ENCODE measurements at places on chromosomes 16 and 17.

DNA sequence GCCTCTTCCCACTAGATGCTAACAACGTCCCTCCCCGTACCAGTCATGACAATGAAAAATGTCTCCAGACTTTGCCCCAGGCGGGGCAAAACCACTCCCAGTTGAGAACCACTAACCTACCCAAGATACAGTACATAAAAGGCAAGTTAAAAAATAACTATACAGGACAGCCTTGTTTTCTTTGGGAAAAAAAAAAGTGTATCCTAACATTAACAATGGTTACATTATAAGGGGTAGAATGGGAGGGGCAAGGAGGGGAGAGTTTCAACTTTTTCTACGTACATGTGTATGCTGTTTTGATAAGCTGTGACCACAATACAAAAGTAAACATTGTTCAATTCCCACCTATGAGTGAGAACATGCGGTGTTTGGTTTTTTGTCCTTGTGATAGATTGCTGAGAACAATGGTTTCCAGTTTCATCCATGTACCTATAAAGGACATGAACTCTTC is 94.9 kb downstream of the TOX3 start:
- DNase-seq = no peak

- no peak for DNase-seq
Observed at GRCh38 chr16:6988846-6989245, 343.8 kb upstream of the RBFOX1 start.

DNA sequence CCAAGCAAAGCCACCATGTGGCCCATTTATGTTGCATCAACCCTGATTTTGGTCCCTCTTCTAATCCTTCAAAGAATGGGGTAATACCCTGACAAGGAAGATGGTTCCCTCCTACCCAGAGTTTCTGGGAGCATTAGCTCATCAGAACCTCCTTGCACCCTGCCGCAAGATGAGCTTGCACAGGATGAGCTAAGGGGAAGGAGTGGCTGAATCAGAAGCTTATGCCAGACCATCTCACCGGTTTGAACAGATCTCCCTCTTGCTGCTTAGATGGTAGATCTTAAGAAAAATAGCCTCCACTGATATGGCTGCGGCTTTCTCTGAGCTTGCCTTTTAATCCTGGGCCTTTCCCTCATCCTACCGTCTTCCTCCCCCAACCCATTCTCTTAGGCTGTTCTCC is 175.1 kb downstream of the SOX9 start:
- DNase-seq = no peak

DNA sequence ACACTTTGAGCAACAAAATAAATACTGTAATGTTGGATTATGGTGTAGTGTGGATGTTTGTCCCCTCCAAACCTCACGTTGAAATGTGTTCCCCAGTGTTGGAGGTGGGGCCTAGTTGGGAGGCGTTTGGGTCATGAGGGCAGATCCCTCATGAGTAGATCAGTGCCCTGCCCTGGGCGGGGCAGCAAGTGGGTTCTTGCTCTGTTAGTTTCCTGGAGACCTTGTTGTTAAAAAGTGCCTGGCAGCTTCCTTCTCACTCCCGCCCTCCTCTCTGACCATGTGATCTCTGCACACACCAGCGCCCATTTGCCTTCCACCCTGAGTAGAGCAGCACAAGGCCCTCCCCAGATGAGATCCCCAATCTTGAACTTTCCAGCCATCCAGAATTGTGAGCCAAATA is 67.7 kb downstream of the MPRIP start:
- DNase-seq = no peak

- no peak for DNase-seq
Observed at GRCh38 chr17:80346498-80347275, 68.3 kb upstream of the ENDOV start.

DNA sequence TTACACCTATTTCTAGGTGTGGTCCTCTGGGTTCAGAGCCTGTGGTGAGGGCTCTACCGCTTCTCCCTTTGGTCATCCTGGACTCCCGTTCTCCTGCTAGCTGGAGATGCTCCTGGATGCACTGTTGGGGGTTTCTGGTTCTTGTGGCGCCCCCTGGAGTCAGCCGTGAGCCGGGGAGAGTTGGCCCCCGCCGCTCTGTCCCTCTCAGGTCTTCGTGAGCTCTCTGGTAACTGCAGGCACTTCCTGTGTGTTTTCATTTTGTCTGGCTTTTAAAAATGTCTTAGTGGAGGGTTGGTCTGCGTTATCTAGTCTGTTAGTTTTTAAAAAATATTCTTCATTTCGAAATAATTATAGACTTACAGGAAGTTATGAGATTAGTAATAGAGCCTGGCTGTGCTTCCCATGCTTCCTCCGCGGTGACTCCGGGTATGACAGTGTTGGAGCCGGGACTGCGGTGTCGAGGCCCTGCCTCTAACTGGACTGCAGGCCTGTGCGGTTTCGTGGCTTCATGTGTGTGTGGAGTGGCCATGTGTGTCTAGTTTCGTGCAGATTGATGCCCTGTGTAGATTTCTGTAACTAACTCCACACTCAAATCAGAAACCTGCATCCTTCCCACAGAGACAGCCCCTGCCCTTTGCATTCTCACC is 78.0 kb upstream of the ZNF750 start:
- peak; percentile 64 for DNase-seq

GRCh38 chr17:17414341-17414805 is 62.4 kb upstream of the MED9 start:
- DNase-seq = no peak

- DNase-seq = no peak
Observed at GRCh38 chr16:14539156-14539555, 90.9 kb downstream of the PARN start.

DNA sequence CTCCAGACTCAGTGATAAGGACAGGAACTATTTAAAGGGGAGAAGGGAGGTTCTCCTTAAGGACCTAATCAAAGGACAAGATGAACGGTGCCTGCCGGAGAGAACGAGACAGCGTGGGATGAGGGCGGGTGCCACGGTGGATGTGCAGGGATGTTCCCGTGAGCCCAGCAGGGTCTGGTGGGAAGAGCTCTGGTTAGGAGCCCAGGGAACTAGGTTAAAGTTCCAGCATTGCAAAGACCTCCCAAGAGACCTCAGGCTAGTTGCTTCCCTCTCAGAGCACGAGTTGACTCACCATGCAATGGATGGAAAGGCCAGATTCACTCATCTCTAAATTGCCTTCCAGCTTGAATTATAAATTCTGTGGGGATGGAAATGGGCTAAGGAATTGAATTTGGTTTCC is 14.7 kb downstream of the CCR7 start:
- no peak for DNase-seq

- no peak for DNase-seq
Observed at GRCh38 chr16:30493941-30494488, 21.5 kb downstream of the ITGAL start.

- no peak for DNase-seq
Observed at GRCh38 chr17:17511881-17512858, 16.0 kb upstream of the RASD1 start.

DNA sequence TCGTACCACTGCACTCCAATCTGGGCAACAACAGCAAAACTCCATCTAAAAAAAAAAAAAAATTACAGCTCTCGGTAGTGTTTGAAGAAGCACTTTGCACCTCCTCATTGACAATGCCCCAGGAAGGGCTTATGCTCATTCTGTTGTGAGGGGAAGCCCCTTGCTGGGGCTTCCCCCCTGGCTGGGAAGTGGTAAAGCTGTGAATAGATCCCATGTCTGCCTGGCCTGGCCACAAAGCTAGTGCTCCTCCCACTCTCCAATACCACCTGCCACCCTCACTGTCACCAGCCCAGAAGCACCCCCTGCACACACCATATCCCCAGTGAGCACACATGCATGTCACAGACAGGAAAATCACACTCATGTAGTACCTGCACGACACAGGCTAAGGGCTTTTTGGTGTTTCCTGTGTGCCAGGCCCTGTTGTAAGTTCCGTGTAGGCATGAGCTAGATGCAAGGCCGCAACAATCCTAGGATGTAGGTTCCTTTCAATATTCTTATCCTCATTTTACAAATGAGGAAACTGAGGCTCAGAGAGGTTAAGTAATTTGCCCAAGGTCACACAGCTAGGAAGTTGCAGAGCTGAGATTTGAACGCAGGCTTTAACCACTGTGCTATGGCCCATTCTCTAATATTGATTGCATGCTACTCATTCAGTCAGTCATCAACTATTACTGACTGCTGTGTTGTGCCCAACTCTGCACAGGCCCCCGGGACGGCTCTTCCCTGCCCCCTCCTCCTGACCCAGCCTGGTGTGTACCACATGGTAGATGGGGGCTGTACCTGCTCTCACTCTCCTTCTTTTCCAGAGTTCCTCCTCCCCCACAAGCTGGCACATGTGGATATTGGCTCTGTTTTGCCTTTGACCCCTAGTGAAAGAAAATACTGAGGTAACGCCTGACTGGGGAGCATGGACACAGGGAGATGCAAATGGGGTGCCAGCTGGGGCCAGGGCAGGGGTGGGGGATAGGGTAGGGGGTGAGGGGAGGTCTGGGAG is 11.9 kb upstream of the COL1A1 start:
- peak; percentile 39 for DNase-seq

DNA sequence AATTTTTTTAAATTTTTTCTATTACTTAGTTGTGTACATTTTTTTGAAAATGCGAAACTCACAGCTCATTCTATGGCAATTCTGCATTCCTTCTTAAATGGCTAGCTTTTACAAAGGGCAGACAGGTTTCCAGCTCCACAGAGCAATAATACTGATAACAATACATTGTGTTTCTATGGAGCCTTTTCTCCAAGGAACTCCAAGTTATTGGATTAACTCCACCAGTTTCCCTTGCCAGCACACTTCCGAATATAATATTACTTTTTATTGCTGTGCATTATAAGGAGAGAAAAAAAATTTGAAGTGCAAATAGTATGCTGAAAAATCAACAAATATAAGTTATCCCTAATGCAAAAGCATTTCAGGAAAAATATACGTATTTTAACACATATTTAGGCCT is 127.5 kb upstream of the PSMD7 start:
- no peak for DNase-seq

DNA sequence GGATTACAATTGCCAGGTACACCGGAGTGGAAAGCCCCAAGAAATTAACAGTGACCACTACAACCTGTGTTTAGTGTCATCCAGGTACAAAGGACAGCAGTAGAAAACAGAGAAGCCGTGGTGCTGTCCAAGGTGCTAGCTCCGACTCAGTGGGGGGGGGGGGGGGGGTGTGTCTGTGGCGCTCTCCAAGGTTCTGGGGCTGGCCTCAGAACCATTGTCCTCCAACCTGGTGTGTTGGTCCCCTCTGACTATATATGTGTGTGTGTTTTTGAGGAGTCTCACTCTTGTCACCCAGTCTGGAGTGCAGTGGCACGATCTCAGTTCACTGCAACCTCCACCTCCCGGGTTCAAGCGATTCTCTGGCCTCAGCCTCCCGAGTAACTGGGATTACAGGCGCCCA is 5.8 kb upstream of the ZNF23 start:
- peak; percentile 57 for DNase-seq

- no peak for DNase-seq
Observed at GRCh38 chr16:79430191-79430678, 170.3 kb downstream of the MAF start.

DNA sequence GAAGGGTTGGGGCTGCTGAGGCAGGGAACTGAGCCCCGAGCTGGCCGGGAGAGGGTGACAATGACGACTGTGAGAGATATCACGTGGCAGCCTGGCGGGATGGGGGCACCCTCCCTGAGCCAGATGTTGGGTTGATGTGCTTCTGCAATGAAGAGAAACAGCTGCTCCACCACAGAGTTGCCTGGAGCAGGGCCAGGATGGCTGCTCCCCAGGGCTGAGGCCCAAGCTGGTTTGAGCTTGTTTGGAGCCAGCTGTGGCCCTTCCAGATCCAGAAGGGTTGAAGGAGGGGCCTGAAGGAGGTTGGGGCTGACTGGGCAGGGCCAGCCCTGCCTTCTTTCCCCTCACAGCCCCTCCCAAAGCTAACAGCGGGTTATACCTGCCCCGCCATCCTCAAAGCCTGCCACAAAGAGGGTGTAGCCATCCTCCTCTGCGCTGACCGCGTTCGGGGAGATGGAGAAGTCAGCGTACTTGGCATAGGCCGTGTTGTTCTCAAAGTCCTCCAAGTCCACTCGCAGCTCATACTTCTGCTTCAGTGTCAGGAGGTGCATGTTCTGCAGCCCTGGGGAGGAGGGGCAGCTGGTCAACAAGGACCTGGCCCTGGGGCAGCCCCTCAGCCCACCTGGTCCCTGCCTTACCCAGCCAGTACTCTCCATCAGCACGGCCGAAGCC is 2.1 kb downstream of the MFAP4 start:
- no peak for DNase-seq

GRCh38 chr16:8798174-8798527 is 512 bp downstream of the PMM2 start:
- DNase-seq = no peak

DNA sequence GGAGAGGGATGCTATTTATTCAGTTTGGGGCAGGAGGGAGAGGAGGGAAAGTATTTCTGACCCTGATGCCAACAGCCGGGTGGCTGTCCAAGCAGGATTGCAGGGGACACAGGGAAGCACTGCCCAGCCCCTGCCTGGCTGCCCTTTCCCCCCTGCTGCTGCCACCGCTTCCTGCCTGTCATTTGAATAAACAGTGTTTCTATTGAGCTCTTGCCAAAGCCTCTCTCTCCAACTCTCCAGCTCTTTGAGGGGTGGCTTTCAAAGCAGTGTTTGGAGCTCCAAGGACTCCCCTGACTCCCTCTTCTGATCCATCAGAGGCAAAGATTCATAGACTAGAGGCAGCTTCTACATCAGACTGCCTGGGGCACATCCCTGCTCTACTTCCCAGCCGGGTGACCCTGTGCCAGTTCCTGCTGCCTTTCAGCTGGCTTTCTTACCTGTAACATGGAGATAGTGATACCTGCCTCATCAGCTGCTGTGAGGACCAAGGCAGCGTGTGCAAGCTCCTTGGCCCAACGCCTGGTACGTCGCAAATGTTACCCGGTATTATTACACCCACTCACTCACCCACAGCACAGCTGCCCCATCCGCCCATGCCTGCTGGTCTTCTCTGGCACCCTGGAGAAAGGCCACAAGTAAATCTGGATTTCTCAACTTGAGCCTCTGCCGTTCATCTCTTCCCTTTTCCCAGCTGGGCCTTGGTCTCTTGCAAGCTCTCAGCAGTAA is 9.5 kb downstream of the PROCA1 start:
- no peak for DNase-seq

GRCh38 chr17:32159586-32160438 is 17.5 kb downstream of the RHOT1 start:
- DNase-seq = no peak

DNA sequence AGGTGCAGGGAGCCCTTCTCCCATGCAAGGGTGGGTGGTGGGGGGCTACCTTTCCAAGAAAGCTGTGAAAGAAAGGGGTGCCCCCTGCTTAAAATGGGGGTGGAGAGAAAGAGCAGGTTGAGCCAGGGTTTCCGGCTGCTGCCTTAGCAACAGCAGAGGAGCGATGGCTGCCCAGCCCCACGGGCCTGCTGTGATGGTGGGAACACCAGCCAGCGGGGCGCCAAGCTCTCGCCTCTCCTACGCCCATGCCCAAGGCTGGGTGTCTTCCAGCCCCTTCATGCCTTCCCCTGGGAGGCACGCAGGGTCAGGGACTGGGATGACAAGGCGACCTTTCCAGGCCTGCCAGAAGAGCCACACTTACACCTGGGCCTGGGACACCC is 3.0 kb downstream of the FMNL1 start:
- no peak for DNase-seq

GRCh38 chr17:68200689-68201417 is 47.0 kb upstream of the AMZ2 start:
- peak; percentile 77 for DNase-seq
